Stimulated activated CD4-positive, alpha-beta T cell treated with anti-CD3 and anti-CD28 coated beads, Interleukin-15, amount 100 ng/mL, for 48 hours (primary cell): ENCODE measurements at places on chromosomes 7 and 10.

DNA sequence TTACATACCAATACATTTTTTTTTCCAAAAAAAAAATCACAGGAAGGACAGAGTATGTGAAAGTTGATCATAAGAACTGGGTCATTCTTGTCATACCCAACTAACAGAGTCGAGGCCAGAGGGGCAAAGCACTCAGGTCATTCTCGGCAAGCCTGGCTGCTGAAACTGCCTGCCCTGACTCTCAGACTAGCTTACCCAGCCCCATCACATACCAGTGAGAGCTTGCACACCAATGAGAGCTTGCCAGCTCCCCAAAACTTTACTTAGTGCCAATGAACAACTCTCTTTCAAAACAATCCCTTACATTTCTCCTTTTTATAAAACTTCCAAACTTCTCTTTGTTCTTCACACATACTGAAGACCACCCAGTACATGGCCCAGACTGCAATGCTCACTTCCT is 48.9 kb downstream of the VOPP1 start:
- DNase-seq, result no peak

- no peak for DNase-seq
Measured at GRCh38 chr7:71626206-71626605, 494.3 kb downstream of the GALNT17 start.

GRCh38 chr10:124478515-124478914 is 16.9 kb downstream of the LHPP start:
- DNase-seq, result no peak

- DNase-seq, result no peak
Measured at GRCh38 chr7:24668927-24669635, 88.2 kb downstream of the GSDME start.

GRCh38 chr7:13988731-13989125 is 738 bp downstream of the ETV1 start:
- DNase-seq, result no peak

- no peak for DNase-seq
Measured at GRCh38 chr7:1101563-1102431, 13.9 kb downstream of the GPER1 start.

DNA sequence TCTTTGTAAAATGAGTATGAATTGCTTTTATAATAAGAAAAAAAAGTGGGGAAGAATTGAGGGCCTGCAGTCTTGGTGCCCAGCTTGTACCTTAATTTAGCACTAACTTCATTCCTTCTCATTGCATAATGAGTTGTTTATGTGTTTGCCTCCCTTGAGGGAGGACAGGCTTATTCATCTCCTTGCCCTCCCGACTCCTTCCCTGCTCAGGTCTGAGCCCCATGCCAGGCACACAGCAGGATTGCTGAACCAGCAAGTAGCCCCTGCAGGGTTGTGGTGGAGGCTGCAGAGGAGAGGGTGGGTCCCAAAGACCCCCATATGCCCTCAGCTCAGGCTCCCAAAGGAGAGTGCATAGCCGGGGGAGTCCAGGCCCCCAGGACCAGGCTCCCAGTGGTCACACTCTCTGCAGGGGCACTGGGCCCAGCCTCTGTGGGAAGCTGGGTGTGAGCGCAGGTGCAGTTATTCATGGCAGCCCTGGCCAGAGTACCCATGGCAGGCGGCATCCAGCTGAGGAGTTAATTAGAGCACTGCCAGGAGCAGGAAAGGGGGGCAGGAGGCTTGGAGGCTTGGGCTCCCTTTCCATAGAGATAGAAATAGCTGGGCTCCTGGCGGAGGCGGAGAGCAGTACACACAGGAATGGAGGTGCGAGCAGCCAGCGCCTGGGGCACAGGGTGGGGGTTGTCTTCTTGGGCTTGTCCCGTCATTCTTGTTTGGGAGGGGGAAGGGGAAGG is 28.2 kb upstream of the GOLGA7B start:
- no peak for DNase-seq

DNA sequence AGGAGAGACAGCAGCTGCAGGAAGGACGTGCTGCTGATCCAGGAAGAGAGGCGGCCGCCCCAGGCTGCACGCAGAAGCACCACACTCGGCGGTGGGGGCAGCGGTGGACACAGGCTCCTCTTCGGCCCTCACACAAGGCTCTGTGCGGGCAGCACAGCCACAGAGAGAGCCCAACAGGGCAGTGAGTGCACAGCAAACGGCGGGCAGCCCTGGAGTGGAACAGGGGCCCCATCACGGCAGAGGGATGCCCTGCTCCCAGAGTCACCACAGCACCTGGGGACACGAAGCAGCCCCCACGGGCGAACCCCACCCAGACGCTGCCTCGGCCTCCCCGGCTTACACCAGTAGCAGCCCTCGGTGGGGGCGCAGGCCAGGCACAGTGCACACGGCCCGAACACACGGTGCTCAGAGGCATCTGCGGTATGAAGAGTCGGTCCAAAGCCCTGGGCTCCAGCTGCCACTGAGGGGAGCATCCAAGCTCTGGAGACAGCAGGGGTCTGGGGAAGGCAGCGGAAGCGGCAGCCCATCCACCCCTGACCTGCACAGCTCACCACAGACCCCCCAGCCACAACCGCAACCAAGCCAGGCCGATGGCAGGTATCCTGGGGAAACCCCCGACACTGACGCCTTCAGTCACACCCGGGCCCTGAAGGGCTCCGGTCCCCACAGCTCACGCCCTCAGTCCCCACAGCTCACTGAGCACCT is 16.8 kb downstream of the NUDT1 start:
- DNase-seq, result no peak

DNA sequence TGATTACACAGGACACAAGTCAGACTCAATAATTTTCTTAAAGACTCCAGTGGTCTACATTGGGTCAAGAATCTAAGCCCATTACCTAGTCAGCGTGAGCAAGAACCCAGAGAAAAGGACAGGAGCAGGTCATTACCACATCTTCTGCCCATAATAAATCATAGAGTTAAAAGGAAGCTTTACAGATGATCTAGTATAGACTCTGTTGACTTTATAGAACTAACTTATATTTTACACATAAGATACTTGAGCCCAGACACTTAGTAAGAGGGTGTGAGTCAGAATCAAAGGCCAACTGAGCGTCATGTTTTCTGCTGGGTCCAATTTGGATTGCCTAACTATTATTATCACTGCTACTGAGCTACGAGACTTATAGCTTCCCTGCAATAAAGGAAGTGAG is 206.1 kb upstream of the NPSR1 start:
- DNase-seq, result no peak

- no peak for DNase-seq
Measured at GRCh38 chr10:1579671-1580070, 157.7 kb downstream of the ADARB2 start.

- no peak for DNase-seq
Measured at GRCh38 chr7:108340856-108341411, 115.3 kb downstream of the NRCAM start.
